ENCODE measurements at places on chromosomes 16 and 17.

GRCh38 chr16:70407811-70408274 lies 31.1 kb downstream of the ST3GAL2 start:
- no peak for DNase-seq

- no peak for DNase-seq
Observed at GRCh38 chr17:48102043-48102750, 919 bp upstream of the CBX1 start.

DNA sequence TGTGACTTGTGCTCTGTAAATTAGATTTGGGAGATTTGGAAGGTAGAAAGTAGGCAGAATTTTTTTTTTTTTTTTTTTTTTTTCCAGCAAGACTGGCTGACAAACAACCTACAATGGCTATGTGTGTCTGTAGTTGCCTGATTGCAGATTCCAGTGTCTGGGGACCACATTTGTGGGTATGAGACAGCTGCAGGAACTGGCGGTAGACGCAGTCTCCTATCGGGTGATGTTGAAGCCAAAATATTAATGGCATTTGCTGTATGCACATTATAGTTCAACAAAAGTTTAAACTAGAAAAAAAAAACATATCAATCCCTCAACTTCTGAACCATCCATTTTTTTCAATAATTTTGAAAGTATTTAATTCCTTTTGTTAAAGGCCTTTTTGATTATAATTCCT lies 665.2 kb downstream of the TOX3 start:
- no peak for DNase-seq

GRCh38 chr16:4193920-4194319 lies 48.0 kb downstream of the SRL start:
- no peak for DNase-seq

GRCh38 chr16:84765616-84766580 lies 53.9 kb upstream of the CRISPLD2 start:
- peak; percentile 16 for DNase-seq

DNA sequence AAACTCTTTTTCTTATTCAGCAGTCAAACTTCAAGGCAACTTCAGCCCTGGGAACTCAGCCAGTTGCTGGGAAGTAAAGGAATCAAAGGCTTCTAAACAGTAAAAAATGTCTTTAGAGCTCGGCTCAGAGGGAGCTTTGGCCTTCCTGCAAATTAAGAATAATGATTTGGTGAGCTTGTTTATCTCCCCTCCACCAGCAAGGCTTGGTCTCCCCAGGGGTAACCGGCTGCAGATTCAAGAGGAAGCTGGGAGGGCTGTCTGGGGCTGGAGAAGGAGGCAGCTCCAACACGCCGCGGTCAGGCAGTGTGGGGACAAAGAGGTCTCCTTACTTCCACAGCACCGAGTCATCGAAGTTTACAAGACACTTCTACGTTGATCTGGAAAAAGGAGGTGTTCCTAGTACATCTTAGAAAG lies 17.7 kb upstream of the DOC2B start:
- no peak for DNase-seq

DNA sequence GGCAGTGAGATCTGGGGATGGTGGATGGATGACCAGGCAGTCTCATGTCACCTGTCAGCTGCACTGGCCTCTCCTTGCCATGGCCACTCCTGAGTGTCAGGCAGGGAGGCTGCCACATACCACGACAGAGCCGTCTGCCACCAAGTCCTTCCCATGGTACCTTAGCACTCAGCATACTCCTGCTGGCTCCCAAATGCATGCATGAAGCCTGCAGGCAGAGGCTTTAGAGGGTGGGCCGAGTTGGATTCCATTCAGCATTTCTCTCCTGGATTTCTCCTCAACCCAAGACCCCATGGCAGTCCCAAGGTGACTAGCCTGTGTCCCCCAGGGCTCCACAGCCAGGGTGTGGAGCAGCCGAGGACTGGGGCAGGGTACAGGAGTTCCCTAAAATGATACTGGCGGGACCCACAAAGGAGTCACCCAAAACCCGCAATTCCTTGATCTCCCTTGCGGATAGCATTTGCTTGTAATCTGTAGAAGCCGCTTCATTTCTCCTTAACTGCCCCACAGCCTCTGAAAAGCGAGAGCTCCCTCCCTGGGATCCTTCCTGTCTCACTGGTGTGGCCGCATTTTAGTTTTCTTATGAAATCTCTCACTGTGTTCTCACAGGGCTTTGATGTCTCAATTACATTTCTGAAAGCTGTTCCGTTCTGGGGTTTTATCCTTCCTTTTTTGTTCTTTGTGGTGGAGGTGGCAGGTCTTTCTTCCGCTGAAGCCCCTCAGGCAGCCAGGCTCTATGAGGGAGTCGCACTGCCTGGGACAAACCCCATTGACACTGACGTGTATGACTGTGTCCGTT lies 141.4 kb downstream of the SOCS1 start:
- DNase-seq = peak; percentile 66

DNA sequence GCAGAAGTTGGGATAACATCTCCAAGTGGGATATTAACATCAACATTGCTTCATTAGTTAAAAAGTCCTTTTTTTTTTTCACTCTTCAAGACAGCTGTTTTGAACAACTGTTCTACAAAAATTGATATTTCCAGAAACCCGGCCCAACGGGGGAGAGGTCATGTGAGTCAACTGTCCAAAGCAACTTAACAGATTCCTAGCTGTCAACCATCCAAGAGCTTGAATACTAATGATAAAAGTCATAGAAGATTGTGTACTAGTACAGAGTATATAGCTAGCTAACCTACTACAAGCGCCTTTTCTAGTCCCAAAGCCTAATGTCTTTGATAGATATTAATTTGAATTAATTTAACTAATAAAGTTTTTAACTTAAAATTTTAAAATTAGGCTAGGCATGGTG lies 172.0 kb downstream of the CYB561 start:
- DNase-seq = no peak

DNA sequence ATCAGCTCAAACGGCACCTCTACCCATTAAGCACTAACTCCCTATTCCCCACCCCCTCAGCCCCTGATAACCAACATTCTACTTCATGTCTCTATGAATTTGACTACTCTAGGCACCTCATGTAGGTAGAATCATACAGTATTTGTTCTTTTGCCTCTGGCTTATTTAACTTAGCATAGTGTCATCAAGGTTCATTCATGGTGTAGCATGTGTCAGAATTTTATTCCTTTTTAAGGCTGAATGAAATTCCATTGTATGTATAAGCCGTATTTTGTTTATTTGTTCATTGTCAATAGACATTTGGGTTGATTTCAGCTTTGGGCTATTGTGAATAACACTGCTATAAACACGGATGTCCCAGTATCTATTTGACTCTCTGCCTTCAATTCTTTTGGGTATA lies 794.9 kb upstream of the SOX9 start:
- DNase-seq = no peak

DNA sequence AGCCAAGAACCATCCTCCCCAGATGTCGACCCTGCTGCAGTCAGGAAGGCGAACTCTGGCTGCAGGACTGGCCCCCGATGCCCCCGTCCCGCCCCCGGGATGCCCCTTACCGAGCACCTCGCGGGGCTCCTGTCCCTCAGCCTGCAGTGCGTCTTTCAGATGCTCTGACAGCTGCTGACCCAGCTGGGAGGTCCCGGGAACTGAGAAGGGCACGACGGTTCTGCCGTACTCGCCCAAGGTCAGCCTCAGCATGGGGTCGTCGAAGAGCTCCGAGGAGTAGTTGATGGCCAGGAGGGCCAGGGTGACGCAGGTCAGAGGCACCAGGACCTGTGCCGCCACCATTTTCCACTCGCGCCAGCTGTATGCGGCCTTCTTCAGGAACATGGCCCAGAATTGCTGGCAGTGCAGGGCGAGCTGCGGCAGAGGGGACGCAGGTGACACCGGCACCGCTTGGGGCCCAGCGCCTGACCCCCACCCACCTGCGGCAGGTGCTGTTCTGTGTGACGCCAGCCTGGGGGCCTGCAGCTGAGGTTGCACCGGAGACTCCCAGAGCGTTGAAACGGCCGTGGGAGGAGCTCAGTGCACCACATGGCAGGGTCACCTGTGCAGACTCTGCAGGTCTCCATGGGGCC lies 20.1 kb upstream of the RNPS1 start:
- no peak for DNase-seq

Data from activated CD4-positive, alpha-beta T cell treated with anti-CD3 and anti-CD28 coated beads, Interleukin-2, amount 50 U/mL, for 48 hours (primary cell).